ENCODE measurements at places on chromosomes 12 and 14.

DNA sequence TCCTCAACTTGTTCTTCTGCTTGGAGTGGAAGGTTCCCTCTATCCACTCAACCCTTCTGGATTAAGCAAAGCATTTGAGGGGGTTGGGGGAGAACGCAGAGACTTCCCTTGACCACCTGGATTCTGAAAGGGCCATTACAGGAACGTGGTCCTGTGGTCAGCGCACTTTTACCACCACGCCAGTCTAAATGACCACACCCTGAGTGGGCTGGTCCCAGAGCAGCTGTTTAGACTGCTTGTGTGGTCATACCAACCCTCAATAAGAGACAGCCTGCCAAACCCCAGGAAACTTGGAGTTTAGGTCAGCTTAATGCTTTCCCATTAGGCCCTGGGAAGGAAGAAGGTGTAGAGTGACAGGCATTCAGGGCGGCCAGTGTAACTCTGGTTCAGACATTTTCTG is 165.5 kb upstream of the ATP2B1 start:
- no peak for DNase-seq

- DNase-seq = no peak
Measured at GRCh38 chr12:63919756-63920155, 75.3 kb downstream of the SRGAP1 start.

GRCh38 chr12:31589904-31590641 is 863 bp downstream of the DENND5B start:
- DNase-seq = peak; percentile 76

DNA sequence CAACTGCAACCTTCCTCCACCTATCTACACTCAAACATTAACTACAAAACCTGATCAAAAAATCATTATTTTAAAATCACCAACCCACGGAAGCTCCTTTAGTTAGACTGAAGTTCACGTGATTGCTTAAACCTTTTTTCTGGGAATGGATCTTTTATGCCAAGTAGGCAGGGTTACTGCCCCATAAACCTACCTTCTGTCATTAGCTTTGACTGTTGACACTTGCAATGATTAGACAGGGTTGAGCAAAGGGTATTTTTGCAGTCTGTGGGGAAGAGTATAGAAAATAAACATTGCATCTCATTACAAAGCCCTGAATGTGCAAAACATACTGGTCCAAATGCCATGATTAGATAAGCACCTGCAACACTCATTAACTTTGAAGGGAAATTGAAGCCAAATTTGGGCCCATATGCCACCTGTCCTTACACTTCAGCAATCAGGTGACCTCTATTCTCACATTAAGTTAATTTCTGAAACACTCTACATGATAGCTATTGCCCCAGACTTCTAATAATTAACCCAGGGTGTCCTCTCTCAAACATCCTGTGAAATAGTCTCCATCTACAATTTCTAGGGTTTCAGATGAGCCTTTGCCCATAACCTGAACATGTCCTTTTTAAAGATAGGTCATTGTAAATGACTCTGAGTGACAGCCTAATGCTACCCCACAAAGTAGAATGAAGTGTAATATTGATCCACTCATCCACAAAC is 156.0 kb upstream of the PLEKHG7 start:
- no peak for DNase-seq

GRCh38 chr14:23670481-23670880 is 34.3 kb downstream of the DHRS2 start:
- DNase-seq = no peak

DNA sequence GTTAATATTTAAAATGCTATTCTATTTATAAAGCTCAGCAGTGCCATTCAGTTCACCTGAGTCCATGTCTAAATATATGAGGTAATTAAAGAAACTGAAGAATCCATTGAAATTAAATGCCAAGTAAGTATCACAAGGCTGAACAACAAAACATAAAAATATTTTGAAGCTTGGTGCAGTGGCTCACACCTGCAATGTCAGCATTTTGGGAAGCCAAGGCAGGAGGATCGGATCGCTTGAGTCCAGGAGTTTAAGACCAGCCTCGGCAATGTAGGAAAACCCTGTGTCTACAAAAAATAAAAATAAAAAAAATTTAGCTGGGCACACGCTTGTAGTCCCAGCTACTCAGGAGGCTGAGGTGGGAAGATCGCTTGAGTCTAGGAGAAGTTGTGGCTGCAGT is 101.8 kb downstream of the OSBPL8 start:
- DNase-seq = no peak

- DNase-seq = no peak
Measured at GRCh38 chr14:69960296-69960695, 81.1 kb downstream of the SMOC1 start.

DNA sequence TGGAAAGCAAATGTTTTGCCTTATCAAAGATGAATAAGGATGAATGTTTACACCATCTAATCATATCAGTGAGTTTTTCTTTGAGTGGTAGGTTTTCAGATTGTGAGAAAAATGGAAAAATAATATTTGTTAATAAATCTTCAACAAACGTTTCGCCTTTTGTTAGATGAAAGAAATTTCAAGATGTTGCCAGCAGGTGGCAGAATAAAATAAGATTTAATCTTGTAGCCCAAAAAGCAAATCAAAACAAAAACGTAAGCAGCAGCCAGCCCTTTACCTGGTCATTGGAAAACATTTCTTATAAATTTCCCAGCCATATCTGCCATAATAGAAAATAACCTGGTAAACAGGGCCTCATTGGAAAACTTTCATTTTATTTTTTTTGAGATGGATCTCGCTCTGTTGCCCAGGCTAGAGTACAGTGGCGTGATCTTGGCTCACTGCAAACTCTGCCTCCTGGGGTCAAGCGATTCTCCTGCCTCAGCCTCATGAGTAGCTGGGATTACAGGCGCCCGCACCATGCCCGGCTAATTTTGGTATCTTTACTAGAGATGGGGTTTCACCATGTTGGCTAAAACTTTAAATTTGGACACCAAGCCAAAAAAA is 15.4 kb upstream of the TMEM120B start:
- no peak for DNase-seq

DNA sequence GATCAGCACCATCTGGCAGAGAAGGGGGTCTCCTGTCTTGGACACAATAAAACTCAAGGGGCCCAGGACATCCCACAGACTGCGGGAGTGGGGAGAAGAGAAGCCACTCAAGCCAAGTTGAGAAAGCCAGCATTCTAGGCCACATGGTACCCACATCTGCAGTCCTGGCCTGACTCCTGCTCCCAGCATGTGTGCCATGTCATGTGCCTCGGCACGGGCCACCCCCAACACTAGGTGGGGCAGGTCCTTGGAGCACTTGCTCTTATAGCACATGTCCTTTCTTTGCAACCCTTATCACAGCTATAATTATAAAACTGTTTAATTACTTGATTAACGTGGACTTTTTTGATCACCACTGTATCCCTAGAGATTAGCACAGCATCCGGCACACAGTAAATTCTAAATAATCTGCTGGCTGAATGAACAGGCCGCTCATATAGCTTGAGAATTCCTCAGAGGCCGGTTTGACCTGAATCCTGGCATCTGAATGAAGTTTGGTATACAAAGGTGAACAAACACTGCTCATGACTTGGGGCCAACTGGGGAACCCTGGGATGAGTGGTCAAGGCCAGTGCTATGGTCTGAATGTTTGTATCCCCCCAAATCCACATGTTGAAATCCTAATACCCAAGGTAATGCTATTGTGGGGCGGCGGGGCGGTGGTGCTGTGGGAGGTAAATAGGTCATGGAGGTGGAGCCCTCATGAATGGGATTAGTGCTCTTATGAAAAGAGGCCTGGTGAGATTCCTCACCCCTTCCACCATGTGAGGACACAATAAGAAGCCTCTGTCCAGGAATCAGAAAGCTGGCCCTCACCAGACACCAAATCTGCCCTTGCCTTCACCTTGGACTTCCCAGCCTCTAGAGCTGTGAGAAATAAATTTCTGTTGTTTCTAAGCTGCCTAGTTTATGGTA is 6.6 kb downstream of the NCKAP5L start:
- no peak for DNase-seq

Data from ELF-1 (cell line).